ENCODE measurements at places on chromosomes 11 and 22.

GRCh38 chr22:46563381-46564083 lies 26.1 kb upstream of the CELSR1 start:
- peak; percentile 57 for DNase-seq

- DNase-seq: no peak
Measured at GRCh38 chr11:40513281-40513680, 946.2 kb downstream of the LRRC4C start.

DNA sequence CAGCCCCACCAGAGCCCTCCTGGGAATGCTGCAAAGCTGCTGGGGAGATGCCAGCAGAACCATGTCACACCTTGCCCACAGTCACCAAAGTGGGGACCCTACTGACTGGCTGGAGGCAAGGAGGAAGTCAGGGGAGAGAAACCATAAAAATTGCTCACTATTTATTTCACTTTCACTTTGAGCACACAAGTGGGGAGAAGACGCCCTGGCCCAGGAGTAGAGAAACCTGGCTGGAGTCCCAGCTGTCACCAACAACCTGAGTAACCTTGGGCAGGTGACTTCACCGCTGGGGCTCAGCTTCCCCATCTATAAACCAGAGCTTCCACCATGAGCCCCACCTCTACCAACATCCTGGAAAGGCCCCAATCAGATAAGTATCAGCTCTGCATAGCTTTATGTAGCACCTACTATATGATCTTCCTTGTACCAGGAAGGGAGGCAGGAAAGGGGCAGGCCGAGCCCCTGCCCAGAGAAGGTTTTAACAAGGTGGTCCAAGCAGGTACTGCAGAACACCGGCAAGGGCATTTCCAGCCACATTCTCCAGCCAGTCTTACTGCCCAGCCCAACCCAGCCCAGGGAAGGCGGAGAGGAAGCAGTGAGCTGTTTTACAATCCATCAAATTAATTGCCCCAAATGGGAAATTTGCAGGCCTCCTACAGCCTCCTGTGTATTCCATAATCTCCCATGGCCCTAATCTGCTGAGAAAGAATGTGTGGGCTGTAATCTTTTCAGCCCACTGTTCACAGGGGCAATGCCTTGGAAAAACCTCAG lies 27.6 kb downstream of the PLEKHA7 start:
- peak; percentile 15 for DNase-seq

DNA sequence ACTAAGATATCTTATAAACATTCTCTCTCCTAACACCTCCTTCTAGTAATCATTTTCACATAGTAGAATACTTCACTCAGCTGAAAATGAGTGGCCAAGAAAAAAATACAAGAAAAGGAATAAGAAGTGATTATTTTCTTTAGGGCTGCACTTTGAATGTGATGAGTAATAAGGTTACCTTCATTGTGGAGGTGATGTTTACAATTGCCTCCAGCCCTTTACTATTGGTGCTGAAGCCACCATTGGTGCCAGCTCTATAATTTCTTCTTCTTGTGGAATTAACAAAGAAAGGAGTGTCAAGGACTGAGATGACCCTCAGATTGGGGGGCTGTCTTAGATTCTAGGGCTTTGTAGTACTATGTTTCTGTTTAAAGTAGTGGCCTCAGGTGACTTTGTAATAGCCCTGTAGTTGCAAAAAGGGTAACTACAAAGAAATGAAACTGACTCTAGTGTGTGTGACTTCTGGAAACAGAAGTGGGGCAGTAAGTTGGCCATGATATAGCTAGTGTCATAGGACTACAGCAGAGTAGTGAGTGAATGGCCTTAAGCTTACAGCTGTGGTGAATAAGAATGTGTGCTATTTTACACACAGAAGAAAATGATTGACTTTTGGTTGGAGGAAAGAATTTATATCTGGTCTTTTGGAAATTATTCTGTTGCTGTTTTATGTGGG lies 287.2 kb downstream of the TMEM135 start:
- no peak for DNase-seq

- no peak for DNase-seq
Measured at GRCh38 chr22:33597274-33597985, 322.8 kb downstream of the LARGE1 start.

DNA sequence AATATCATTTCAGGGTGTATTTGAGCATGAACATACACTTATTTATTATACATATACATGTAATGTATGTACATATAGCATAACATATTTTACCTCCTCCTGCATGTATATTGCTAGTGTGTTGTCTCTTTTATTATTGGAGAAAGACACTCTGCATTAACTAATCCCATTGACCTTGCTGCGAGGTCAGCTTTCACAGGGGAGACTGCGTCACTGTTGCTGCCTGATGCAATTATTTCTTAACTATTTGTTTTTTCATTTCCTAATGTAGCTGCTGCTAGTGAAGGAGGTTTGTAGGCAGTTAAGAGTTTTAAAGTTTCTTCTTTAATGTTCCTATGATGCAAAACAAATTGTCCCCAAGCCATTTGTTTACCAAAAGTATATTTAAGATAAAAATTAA lies 185.4 kb upstream of the CNTN5 start:
- DNase-seq: no peak

GRCh38 chr11:27319072-27319471 lies 43.9 kb downstream of the CCDC34 start:
- DNase-seq: no peak

- DNase-seq: peak; percentile 46
Measured at GRCh38 chr22:38176170-38176741, 5.4 kb downstream of the PLA2G6 start.

- no peak for DNase-seq
Measured at GRCh38 chr11:27497284-27497866, 9.2 kb downstream of the LIN7C start.

DNA sequence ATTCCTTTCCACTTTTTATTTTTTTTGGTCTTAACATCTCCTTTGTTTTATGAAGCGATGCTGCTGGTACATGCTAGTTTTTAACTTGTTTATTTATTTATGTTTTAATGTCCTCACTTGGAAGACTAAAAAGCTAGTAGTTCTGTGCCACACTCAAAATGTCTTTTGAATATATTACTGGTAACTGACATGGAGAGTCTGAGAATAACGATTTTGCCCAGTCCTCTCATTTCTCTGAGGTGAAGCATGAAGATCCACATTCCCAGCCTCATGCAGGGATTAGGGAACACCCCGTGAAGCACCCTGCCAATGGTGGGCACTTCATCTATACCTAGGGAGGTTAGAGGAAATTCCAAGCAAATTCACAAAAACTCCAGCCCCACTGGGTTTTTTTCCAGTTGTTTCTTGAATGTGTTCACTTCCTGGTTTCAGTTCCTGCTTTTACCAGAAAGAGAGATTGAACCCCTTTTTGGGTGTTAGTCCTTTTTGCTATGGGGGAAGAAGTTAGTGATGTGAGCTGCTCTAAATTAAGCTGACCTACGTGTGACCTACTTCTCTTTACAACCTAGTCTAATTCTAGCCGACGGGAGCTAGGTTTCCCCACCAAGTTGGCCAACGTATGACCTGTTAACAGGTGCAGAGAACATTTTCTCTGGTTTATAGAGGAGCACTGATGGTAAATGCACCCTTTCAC lies 106.1 kb downstream of the SLC1A2 start:
- no peak for DNase-seq

GRCh38 chr11:1656670-1657069 lies 27.1 kb downstream of the KRTAP5-5 start:
- no peak for DNase-seq

- DNase-seq: no peak
Measured at GRCh38 chr11:977830-978720, 52.4 kb downstream of the AP2A2 start.

DNA sequence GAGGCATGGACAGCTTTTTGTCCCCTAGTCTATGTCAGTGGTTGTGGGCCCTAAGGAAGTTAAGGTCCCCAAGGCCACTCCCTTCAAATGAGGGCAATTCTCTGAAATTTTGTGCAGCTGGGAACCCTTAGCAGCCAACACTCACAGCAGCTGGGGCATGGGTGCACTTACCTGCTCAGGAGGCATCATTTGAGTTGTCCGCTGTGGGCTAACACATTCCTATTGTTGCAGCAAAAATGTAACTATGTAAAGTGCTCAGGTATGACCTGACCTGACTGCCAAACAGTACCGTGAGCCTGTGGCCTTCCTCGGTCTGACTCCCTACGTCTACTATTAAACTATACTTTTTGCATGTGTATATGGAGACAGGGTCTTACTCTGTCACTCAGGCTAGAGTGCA lies 5.8 kb upstream of the MRTFA start:
- no peak for DNase-seq

GRCh38 chr11:69396051-69396947 lies 85.2 kb upstream of the LINC01488 start:
- DNase-seq: no peak

- no peak for DNase-seq
Measured at GRCh38 chr11:58600510-58600909, 21.6 kb downstream of the ZFP91 start.

GRCh38 chr11:404551-405264 lies 10.1 kb downstream of the SIGIRR start:
- DNase-seq: no peak

DNA sequence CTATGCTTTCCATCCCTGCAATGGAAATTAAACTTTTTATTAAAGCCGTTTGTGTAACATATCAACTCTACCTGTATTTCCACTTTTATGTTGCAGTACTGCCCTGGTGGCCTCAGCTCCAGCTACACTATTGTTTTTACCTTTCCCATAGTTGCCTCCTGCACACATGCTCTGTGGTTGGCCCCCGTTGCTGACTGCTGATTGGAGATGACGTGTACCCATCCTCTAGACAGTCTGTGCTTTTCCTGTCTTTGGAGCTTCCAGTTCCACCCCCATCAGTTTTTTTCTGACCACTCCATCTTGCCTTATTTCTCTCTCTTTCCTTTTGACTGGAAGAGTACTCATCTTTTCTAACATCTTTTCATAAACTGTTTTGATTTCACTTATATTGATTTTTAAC lies 123.8 kb downstream of the TEAD1 start:
- DNase-seq: no peak

GRCh38 chr22:44369916-44370801 lies 57.4 kb upstream of the SHISAL1 start:
- no peak for DNase-seq

- no peak for DNase-seq
Measured at GRCh38 chr11:38060920-38061319, 1462.9 kb upstream of the RAG2 start.

GRCh38 chr11:114194702-114195101 lies 101.5 kb upstream of the NNMT start:
- DNase-seq: no peak

DNA sequence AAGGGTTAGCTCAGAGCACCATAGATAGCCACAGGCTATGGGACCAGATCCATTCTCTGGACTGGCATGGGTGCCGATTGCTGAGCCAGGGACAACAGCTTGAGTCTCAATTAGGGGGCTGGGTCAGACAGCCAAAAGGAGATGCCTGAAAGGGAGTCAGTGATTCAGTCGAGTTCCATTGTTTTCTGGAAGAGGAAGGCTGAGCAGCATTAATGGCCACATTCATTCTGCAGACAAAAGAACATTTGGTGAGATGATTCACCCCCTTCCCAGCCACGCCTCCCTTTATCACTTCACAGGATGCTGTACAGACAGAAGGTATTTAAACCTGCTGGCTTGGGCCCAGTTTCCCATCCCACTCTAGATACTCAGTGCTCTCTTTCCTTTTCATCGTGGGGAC lies 131.9 kb downstream of the ADAMTS15 start:
- no peak for DNase-seq

DNA sequence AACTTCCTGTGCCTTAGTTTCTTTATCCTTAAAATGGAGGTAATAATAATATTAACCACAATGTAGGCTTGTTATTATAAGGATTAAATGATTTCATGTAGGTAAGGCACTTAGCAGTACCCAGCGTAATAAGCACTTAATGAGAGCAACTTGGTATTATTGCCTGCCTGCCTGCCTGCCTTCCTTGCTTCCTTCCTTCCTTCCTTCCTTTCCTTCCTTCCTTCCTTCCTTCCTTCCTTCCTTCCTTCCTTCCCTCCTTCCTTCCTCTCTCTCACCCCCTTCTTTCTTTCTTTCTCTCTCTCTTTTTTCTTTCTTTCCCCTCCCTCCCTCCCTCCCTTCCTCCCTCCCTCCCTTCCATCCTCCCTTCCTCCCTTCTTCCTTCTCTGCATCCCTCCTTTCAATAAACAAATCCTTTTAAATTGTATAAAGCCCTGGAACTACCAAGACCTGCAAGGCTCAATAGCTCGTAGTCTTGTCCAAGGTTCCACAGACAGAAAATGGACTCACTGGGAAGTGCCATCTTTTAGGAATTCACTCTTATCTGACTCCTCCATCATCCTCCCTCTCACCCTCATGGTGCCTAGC lies 20.7 kb upstream of the TIMP3 start:
- DNase-seq: no peak

GRCh38 chr22:45516163-45516562 lies 13.5 kb downstream of the FBLN1 start:
- DNase-seq: no peak

DNA sequence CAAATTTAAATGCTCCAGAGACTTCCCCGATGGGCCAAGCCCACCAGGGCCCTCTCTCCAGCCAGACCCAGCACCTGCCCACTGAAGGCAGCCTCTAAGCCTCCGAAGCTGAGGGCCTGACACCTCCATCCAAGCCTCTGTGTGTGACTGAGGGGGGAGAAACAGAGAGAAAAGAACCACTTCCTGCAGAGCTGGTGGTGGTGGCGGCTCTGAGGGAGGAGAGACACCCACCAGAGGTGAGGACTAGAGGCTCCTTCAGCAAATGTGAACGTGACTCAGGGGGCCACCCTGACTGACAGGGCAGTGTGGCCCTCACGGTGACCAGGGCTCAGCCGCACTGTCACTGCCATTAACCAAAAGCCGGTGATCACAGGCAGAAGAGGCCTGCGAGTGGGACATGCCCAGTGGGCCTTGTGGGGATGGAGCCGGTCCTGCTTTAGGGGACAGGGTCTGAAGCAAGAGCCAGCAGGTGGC lies 31.0 kb upstream of the CD5 start:
- peak; percentile 54 for DNase-seq

DNA sequence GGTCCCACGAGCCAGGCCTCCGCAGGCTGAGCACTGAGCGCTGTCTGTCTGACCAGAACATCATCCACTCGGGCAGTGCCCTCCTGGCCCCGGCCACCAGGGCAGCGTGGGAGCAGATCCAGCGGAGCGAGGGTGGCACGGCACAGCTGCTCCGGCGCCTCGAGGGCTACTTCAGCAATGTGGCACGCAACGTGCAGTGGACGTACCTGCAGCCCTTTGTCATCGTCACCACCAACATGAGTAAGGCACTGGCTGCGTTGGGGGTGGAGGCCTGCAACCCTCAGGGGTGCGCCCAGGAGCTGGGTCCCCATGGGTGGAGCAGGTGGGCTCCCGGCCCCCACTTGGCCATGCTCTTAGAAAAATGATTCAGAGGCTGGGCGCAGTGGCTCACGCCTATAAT lies 49.7 kb upstream of the PRODH start:
- DNase-seq: no peak

- DNase-seq: no peak
Measured at GRCh38 chr22:26709617-26710390, 52.4 kb downstream of the MIAT start.

- peak; percentile 26 for DNase-seq
Measured at GRCh38 chr11:111429066-111429506, 50.0 kb upstream of the POU2AF1 start.

DNA sequence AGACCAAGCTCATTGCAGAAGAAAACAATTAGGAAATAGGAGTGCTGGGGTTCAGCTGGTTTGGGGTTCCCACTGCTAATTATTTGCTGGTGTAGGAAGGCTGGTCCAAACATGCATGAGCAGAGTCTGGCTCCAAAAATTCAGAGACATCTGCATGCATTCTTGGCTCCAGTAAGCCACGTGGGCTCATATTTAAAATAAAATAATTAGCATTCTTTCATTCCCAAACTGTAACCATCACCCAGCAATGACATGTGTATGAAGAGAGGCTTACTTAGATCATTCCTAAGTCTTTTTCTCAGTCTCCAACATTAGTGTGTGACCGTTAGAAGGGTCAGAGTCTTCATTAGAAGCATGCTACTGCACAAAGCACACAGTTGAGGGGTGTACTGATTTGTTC lies 58.4 kb downstream of the EFCAB6 start:
- no peak for DNase-seq

All from stimulated activated CD8-positive, alpha-beta memory T cell treated with anti-CD3 and anti-CD28 coated beads, Interleukin-7, amount 100 ng/mL, for 4 hours (primary cell).